ENCODE measurements at places on chromosomes 4 and X. TPM values are rescaled to one million over a fixed set of nuclear protein-coding genes. Genes with fewer than 3 reads are reported as not detected.

GRCh38 chrX:115573185-115573584 is 12.2 kb downstream of the PLS3 start:
- DNase-seq = no peak

DNA sequence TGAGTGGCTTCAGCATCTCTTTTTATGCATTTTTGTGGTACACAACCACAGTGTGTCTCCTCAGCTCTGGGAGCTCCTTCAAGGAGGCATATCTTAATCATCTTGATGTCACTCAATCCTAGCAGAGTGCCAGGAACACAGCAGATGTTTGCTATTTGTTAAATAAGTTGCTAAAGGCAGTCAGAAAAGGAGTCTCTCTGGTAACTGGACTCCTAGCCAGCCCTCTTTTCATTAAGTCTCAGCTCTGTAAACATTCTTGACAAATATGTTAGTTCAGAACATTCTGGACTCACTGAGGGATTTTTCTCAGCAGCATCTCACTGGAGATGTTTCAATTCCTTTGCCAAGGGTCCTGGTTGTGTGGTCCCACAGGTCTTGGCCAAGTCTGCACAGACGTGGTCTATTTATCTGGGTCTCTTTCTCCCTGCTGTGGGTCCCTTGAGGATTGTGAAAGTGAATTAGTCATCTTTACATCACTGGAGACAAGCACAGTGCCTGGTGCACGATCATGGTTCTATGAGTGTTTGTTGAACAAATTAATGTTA is 20.3 kb upstream of the FAM9C start:
- DNase-seq = no peak

DNA sequence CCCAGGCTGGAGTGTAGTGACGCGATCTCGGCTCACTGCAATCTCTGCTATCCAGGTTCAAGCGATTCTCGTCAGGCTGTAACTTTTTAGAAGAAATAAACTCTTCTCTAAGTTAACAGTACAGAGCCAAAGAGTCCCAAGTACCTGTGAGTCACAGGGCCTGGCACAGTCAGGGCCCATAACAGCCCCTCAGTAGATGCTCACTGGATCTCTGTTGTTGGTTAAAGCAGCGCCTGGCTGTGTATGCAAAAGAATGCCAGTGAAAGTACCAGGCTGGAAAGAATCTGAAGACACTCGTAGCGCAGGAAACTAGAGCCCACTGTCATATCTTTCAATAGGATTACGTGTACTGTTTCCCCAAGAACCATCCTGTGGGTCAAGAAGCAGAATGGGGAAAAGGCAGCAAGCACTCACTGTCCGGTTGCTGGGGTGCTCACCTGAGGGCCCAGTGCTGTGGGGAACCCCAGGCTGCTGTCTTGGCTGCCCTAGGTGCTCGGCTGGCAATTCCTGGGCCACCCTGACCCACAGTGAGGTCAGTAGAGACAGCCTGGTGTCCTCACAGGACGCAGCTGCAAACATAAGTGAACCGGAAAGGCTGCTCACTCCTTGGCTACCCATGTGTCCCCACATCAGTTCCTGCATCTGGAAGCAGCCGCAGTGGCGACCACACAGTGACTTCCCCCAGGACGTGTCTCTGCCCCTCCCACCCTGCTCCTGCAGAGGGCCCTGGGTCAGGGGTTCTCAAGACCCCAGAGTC is 3.1 kb upstream of the SLBP start:
- DNase-seq = no peak

DNA sequence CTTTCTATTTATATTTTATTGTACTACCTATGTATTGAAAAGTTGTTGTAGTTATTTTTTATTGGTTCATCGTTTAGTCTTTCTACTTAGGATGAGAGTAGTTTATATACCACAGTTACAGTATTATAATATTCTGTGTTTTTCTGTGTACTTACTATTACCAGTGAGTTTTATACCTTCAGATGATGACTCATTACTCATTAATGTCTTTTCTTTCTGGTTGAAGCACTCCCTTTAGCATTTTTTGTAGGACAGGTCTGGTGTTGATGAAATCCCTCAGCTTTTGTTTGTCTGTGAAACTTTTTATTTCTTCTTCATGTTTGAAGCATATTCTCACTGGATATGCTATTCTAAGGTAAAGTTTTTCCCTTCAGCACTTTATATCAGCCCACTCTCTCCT is 7.7 kb downstream of the LUZP4 start:
- no peak for DNase-seq

DNA sequence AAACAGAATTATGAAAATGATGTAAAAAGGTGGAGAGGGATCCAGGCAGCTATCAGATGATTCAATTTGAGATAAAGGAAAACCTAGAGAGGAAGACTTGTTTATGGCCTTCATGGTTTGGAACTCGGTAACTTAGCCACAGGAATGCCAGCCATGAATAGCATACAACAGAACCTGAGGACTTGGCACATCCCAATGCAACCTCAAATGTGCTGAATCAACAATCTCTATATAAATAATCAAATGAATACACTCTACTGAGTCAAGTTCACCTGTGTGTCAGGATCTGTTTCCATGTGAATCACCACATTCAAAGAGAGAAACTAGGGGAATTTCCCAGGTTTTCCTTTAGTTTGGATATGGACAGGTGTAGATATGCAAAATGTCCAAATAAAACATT is 86.9 kb downstream of the MBNL3 start:
- DNase-seq = peak; percentile 4

GRCh38 chr4:162499478-162499877 is 335.7 kb upstream of the FSTL5 start:
- no peak for DNase-seq

DNA sequence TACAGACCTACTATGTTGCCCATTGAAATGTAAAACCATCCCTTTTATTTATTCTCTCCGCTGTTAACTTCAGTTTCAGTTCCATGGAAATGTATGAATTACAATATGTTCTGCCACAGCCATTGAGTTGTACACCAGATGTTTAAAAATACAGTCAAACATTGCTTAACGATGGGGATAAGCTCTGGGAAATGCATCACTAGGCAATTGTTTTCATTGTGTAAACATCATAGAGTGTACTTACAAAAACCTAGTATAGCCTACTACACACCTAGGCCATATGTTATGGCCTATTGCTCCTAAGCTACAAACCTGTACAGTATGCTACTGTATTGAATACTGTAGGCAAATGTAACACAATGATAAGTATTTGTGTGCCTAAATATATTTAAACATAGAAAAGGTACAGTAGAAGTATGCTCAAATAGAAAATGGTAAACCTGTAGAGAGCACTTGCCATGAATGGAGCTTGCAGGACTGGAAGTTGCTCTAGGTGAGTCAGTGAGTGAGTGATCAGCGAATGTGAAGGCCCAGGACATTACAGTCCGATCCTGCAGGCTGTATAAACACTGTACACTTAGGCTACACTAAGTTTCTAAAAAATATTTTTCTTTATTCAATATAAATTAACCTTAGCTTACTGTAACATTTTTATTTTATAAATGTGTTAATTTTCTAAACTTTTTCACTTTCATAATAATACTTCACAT is 2.7 kb upstream of the PF4V1 start:
- no peak for DNase-seq

ANXA10 gene
- 3.0 TPM for total RNA-seq

NUP62CL gene
- 20.2 TPM for total RNA-seq

IL1RAPL2 gene
- total RNA-seq = 0.43 TPM

- peak; percentile 2 for DNase-seq
Observed at GRCh38 chr4:150849016-150849415, 166.1 kb downstream of the LRBA start.

DNA sequence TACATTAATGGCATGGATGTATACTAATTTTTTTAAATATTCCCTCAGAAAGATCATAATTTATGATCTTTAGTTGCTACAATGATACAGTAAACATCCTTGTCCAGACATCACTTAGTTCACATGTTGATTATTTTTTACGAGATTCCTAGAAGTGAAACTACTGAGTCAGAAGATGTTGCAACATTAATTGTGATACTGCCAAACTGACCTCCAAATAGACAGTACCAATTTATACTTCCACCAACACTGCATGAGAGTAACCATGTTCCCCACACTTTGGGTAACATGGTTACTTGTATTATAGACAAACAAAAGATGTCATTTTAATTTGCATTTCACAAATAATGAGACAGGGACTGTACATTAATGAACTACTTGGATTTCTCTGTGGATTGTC is 19.6 kb downstream of the RCHY1 start:
- DNase-seq = no peak

- no peak for DNase-seq
Observed at GRCh38 chr4:103410386-103410785, 212.2 kb upstream of the CENPE start.

AMER1 gene
- 5.8 TPM for total RNA-seq

GRCh38 chr4:23733476-23733875 is 156.4 kb downstream of the PPARGC1A start:
- DNase-seq = no peak

- DNase-seq = peak; percentile 31
Observed at GRCh38 chr4:75099321-75099720, 166.4 kb downstream of the PARM1 start.

DNA sequence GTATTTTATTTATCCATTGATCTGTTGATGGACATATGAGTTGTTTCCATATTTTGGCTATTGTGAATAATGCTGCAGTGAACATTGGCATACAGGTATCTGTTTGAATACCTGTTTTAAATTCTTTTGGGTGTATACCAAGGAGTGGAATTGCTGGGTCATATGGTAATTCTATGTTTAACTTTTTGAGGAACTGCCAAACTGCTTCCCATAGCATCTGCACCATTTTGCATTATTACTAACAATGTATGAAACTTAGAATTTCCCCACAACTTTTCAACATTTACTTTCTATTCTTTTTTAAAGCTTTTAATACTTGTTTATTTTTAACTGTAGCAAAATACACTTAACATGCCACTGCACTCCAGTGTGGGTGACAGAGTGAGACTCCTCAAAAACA is 57.0 kb upstream of the MSN start:
- no peak for DNase-seq

GRCh38 chr4:94262163-94263016 is 54.7 kb downstream of the SMARCAD1 start:
- DNase-seq = no peak

DNA sequence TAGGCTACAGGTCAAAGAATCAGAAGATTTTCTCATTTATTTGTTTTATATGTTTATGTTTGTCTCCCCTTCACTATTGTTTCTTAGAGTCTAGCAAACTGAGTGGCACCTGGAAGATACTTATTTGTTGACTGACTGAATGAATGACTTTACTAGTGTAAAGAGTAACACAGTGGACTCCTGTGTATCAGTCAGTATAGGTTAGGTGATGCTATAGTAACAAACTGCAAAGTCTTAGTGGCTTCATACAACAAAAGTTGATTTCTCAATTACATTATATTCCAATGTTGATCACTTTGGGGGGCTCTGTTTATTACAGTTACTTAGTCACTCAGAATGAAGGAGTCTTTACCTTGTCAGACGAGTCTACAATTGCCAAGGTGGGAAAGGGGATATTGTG is 76.6 kb downstream of the DCK start:
- no peak for DNase-seq

IRS4 gene
- not detected for total RNA-seq

DNA sequence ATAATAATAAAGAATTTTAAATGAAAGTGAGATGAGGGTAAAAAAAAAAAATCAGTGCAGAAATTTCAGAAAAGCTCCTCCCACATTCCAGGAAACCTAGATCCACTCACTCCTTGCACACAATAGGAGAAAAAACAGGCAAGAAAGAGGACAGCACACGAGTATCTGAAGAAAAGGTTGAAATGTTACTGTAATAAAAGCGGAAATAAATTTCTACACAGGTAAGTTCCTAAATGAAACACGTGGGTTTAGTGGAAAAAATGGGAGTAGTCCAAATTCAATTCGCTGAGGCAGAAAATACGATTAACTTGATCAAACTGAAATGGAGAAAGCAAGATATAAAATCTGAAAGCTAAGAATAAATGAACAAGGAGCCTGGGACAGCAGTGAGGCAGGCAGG is 2.0 kb upstream of the ACE2 start:
- no peak for DNase-seq

DNA sequence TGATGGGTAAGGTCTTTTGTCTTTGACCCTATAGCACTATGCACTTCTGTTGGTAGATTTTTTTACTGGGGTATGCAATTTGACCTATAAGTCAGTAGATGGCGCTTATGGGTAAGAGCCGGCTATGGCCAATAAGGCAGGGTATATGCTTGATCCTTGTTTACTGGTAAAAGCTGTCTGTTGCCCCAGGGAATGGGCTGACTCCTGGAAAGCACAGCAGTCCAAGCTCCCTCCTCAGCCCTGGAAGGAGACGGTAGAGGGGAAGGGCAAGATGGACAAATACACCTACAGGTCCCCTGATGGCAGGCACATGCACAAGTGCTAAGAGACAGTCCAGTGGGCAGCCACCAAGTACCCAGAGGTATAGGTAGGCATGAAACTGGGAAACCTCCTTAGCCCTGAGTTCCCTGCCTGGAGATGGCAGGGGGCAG is 63.7 kb downstream of the ADAMTS3 start:
- DNase-seq = peak; percentile 33

GRCh38 chr4:113146876-113147358 is 97.5 kb downstream of the ANK2 start:
- no peak for DNase-seq

DNA sequence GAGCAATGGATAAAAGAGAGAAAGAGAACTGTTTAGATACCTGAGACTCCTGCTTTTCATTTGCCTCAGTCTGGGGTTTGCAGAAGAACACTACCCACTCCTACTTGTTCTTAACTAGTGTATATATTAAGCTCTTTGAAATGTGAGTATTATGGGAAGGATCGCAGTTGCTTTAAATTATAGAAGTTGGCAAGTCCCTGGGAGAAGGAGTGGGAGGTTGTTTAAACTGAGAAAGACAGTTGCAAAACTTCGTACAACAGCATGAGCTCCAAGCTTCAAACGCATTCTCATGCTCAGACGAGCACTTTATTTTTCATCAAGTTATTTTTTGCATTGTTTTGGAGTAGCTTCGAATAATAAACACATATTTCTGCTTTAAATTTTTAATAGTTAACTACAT is 88.1 kb upstream of the C1QTNF7 start:
- DNase-seq = no peak

DNA sequence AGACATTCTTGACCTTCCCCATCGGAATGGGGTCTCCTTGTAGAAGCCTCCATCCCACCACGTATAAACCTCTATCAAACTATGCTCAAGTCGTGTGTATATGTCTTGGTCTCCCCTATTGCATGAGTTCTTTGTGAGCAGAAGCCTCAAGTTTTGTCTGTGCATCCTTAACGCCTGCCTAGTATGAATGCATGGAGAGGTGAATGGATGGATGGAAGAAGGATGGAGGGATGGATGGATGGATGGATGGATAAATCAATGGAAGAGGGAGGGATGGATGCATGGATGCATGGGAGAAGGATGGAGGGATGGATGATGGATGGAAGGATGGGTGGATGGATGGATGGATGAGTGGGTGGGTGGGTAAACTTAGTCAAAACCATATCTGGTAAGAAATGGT is 17.0 kb upstream of the CCKAR start:
- no peak for DNase-seq

FHDC1 gene
- total RNA-seq = 16.8 TPM

GRCh38 chrX:39910651-39911050 is 187.1 kb downstream of the BCOR start:
- no peak for DNase-seq

- DNase-seq = no peak
Observed at GRCh38 chrX:633043-633984, 2.7 kb downstream of the SHOX start.

CFP gene
- total RNA-seq = 0.53 TPM

GRCh38 chr4:8617486-8618040 is 25.0 kb downstream of the CPZ start:
- no peak for DNase-seq

MTNR1A gene
- not detected for total RNA-seq

GRCh38 chr4:7716010-7716721 is 223.5 kb downstream of the AFAP1 start:
- DNase-seq = no peak

- no peak for DNase-seq
Observed at GRCh38 chrX:27997622-27998021, 16.4 kb upstream of the DCAF8L1 start.

SLC34A2 gene
- not detected for total RNA-seq
